ENCODE measurements at places on chromosomes 5 and 9.

DNA sequence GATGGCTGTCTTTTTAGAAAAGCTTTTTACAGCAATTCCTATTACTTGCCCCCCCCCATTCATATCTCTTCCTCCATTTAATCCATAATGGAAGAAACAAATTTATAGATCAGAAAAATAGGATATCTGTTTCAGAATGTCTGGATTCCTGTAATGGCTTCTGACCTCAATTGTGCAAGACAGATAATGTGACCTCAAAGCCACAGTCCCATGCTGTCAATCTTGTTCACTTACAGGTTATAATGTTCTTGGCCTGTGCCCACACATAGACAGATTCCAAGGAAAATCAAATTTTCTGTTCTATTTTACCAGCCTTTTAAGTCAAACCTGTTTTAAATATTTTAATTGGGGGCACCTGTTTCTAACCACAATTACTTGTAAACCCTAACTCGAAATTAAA lies 143.4 kb downstream of the ENTREP1 start:
- no peak for DNase-seq

DNA sequence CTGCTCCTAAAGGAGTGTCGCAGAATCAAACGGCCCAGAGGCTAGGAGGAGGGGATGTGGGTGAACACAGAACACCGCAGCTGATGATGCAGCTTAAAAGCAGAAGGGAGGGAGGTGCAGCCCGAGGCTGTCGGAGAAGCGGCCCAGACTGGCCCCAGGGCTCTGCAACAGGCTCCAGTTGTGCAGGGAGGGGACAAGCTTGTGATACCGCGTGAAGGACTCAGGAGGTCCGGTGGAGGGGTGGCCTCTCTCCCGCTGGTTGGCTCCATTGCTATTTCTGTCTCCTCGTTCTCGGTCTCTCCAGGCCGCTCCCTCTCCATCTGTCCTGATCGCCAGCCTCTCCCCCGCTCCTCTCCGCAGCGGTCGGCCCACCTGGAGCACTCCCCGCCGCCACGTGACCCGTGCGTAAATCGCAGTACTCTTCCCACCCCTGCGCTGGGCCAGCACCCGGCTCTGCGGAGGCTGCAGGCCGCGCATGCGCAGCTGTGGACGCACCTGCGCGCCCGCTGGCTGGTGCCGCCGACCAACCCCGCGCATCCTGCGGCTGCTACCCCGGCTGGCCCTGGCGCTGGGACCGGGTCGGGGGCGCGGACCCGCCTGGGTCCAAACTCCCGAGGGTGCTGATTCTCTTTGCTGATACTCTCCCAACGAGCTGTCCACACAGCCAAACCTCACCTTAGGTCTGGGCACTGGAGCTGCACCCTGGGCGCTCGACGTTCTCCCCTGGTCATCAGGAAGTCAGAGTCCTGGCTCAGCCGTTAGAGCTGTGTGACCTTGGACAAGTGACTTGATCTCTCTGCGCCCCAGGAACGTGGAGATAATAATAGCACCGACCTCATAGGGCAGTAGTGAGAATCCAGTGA lies 3.7 kb upstream of the STXBP1 start:
- peak; percentile 97 for DNase-seq

DNA sequence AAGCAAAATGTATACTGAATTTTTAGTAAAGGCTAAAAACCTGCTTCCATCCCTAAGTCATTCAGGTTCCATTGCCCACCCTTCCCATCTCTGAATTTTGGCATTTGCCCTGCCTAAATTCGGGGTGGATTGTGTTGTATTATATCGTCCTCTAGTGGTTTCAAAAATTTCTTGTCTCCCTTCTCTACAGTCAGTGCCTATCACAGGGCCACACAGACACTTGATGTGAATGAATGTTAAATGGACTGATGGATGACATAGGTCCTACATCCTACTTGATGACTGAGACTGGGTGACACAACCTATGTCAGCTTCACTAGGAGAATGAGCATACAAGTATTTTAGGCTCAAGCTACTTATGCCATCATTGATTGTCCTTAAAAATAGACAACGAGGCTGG lies 45.6 kb upstream of the SLC30A5 start:
- peak; percentile 60 for DNase-seq

DNA sequence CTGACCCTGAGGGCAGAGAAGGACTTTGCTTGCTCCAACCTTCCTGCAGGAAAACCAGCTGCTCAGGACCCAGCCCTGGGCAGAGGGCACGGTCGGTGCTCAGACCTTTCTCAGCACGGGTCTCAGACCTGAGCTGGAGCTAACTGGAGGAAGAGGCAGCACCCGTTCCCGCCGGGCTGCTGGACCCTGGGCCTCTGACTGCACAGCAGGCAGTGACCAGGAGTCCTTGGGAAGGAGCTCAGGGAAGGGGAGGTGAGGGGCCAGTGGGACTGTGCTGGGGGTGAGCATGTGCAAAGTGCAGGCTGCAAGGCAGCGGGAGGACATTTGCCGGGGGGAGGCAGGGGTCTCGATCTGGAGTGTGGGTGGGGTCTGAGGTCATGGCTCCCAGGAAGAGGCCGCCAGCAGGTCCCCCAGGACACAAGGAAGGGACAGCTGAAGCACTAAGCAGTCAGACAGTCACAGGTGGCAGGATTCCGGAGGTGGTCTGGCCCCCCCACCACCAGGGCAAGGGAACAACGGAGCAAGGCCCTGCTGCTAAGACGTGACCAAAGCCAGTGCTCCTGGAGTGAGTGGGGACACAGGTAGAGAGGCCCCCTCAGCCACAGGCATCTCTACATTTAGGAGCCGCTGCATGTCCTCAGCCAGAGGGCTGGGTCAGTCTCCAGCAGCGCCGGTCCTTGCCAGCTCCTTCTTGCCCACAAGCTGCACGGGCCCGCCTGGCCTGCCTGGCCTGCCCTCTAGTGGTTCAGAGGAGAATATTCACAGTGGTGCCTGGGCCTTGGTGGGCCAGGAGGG lies 4.8 kb upstream of the DPM2 start:
- DNase-seq = peak; percentile 80

- DNase-seq = peak; percentile 78
Observed at GRCh38 chr5:138874771-138875551, at the start of gene LRRTM2. LRRTM2 (minus strand) TSS chr5:138875335; CDS start chr5:138874911, 424 bp downstream.

DNA sequence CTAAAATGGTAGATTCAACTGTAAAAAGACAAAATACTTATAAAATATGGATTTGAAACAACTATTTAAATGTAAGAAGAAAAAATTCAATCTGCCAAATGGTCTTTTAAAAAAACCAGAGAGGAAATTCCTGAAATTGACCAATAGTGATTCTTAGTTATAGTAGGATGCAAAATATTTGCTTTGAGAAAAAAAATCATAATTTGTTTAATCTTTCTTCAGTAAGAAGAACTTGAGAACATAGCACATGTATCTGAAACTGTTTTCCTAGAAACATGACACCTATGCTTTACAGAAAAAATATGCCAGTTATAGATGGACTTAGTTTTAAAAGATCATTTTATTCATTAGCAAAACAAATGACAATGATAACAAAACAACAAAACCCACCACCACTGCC lies 186.9 kb upstream of the CD180 start:
- no peak for DNase-seq

DNA sequence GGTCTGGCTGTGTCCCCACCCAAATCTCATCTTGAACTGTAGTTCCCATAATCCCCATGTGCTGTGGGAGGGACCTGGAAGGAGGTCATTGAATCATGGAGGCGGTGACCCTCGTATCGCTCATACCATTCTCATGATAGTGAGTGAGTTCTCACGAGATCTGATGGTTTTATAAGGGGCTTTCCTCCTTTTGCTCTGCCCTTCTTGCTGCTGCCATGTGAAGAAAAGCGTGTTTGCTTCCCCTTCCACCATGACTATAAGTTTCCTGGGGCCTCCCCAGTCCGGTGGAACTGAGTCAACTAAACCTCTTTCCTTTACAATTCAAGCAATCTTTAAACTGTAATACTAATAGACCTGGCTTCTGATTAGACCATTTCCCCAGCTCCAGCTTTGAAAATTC lies 92.2 kb upstream of the SARDH start:
- no peak for DNase-seq

GRCh38 chr9:88747768-88748167 lies 212.8 kb downstream of the NXNL2 start:
- no peak for DNase-seq

DNA sequence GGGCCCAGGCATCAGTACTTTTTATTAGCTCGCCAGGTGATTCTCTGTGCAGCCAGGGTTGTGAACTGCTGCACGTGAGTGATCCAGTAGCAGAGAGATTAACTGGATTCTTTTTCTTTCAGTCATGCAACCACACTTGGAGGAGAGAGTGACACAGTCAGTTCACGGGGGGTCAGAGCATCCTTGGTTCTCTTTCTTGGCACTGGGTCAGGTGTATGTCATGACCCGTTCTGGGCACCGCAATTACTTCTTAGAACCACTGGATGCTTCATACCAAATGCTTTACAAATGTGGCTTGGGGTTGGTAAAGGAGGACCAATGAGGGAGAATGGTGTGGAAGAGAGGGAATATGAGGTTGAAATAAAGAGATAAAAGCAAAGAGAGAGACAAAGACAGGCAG lies 368.7 kb downstream of the MLLT3 start:
- no peak for DNase-seq

GRCh38 chr5:78547183-78547582 lies 101.4 kb downstream of the LHFPL2 start:
- DNase-seq = no peak

GRCh38 chr9:87725356-87725899 lies 491 bp upstream of the CTSL start:
- DNase-seq = peak; percentile 35

- DNase-seq = peak; percentile 87
Observed at GRCh38 chr9:69324549-69325401, at the start of gene ENTREP1. ENTREP1 (plus strand) TSS chr9:69325215; CDS start chr9:69325310, 95 bp downstream.

DNA sequence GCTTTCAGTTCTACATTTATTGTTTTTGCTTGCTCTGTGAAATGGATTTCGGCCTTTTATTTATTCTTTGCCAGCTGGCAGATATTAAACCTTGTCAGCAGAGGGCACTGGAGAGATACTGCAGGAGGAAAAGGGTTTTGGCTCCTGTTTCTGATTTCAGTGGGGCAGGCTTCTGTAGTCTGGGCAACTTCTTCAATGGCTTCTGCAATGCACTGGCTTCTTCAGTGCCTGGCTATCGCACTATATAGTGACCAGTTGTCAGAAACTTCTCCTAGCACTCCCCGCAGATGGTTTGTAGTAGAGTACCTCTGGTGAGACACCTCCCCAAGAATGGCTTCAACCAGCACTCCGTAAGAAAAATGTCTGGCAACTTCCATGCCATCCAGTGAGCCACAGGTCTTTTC lies 3.2 kb upstream of the NFX1 start:
- peak; percentile 88 for DNase-seq
